ENCODE measurements at places on chromosomes 4 and X. TPM values are rescaled to one million over a fixed set of nuclear protein-coding genes. Genes with fewer than 3 reads are reported as not detected.
A peak's percentile ranks its signal among the peaks of the same experiment; 100 is the strongest.

The DRD5 gene
- total RNA-seq: not detected

- peaks cover 63% of the 10 kb centered on the region for H3K4me1 ChIP-seq
- peaks cover 2% of the 10 kb centered on the region for H3K36me3 ChIP-seq
- DNase-seq: peak; percentile 85
- peak overlapping the region; percentile 97 for H3K27ac ChIP-seq
- peak overlapping the region; percentile 73 for H3K4me3 ChIP-seq
- H3K27me3 ChIP-seq: no peaks in the 10 kb centered on the region
Measured at GRCh38 chr4:102625232-102625930, 124.2 kb downstream of the NFKB1 start.

- H3K27me3 ChIP-seq: no peaks in the 10 kb centered on the region
- H3K4me1 ChIP-seq: peaks cover 28% of the 10 kb centered on the region
- H3K36me3 ChIP-seq: no peaks in the 10 kb centered on the region
- H3K4me3 ChIP-seq: peak overlapping the region; percentile 10
- peak; percentile 63 for DNase-seq
Measured at GRCh38 chrX:154123241-154124219, 20.5 kb upstream of the OPN1LW start.

DNA sequence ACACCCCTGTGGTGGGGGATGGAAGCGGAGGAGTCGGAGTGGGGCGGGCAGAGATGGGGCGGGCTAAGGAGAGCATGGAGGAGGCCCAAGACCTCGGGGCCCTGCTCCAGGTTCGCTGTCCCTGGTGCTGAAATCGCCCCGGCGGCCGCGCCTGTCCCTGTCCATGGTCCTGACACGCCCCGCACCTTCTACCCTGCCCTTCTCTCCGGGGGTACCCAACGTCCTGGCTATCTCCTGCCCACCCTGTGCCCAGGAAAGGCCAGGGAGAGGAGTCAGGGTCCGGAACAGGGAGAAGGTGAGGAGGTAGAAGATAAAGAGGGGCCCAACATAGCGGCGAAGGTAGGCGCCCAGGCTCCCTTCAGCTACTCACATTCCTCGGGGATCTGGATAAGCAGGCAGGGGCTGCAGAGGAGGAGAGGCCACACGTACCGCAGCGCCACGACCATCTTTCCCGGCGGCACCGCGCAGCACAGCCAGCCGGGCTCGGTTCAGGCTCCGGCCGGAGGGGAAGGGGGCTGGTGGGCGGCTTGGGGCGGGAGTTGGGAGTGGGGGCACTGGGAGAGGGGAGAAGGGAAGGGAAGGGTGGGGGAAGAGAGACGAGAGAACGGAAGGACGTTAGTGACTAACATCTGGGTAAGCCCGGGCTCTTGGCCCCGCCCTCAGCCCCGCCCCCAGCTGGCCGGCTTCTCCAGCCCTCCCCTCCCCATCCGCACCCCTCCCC lies 10.4 kb downstream of the L1CAM start:
- peaks cover 21% of the 10 kb centered on the region for H3K4me1 ChIP-seq
- no peak overlapping the region for H3K4me3 ChIP-seq
- peak; percentile 75 for DNase-seq

- no peaks in the 10 kb centered on the region for H3K27me3 ChIP-seq
- no peaks in the 10 kb centered on the region for H3K36me3 ChIP-seq
- H3K4me3 ChIP-seq: no peak overlapping the region
Measured at GRCh38 chrX:112457788-112458187, 221.9 kb downstream of the LHFPL1 start.

All from activated CD8-positive, alpha-beta T cell treated with anti-CD3 and anti-CD28 coated beads, Interleukin-2, amount 10 ng/mL, durations not matched to agents 7 days and 5 days (primary cell).